Tibial nerve (tissue), 4 donors: ENCODE measurements at places on chromosomes 5 and 9. TPM values are rescaled to one million over a fixed set of nuclear protein-coding genes. Genes with fewer than 3 reads are reported as not detected.

DNA sequence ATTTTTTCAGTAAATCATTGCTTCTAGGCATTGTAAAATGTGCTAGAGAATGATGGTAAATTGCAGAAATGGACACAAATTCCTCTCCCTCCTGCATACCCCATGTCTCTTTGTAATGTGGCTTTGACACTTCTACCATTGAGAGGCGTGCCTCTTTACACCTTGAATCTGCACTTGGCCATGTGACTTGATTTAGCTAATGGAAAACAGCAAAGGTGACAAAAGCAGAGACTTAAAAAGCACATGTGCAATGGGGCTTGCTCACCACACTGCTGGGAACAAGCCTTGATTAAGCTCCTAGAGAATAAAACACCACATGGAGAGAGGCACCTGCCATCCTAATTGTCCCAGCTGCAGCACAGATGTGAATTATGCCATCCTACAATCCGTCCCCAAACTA, 69.9 kb upstream of the NAA35 start:
- DNase-seq, result no peak
- no peak overlapping the region for H3K4me3 ChIP-seq
- H3K36me3 ChIP-seq, result no peaks in the 10 kb centered on the region

- no peaks in the 10 kb centered on the region for H3K4me1 ChIP-seq
- H3K4me3 ChIP-seq, result no peak overlapping the region
- H3K27ac ChIP-seq, result no peak overlapping the region
- H3K36me3 ChIP-seq, result no peaks in the 10 kb centered on the region
- H3K27me3 ChIP-seq, result no peaks in the 10 kb centered on the region
These were observed 30.0 kb downstream of the TENT2 start for GRCh38 chr5:79642210-79642609.

GRCh38 chr9:134637696-134638501, 3.7 kb upstream of the COL5A1 start:
- no peaks in the 10 kb centered on the region for H3K36me3 ChIP-seq
- DNase-seq, result no peak
- peaks cover 25% of the 10 kb centered on the region for H3K4me1 ChIP-seq
- no peaks in the 10 kb centered on the region for H3K27me3 ChIP-seq
- H3K27ac ChIP-seq, result no peak overlapping the region

Gene LRRC19
- total RNA-seq, result not detected

DNA sequence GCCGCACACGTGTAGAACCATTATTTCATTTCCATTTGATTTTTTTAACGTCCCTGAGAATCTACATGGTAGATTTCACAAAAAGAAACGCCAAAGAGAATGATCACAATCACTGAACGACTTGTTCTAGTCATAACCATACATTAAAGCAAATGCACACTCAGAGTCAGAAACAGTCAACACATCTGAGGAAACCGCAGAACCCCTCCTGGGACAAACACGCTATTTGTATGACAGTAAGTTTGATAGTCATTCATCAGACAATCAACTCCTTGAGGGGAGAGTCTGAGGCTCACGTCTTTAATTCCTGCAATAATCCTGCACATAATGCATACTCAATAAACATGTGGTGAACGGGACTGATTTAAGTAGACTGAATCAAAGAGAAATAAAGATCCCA, 129.2 kb downstream of the MED27 start:
- H3K4me3 ChIP-seq, result no peak overlapping the region
- no peak overlapping the region for H3K27ac ChIP-seq
- H3K36me3 ChIP-seq, result no peaks in the 10 kb centered on the region
- DNase-seq, result no peak
- H3K27me3 ChIP-seq, result no peaks in the 10 kb centered on the region

- H3K4me3 ChIP-seq, result no peak overlapping the region
- no peak for DNase-seq
- H3K27me3 ChIP-seq, result no peaks in the 10 kb centered on the region
- H3K4me1 ChIP-seq, result no peaks in the 10 kb centered on the region
- H3K27ac ChIP-seq, result no peak overlapping the region
These were observed 47.5 kb upstream of the KIAA1958 start for GRCh38 chr9:112439171-112439570.

Gene MYMK
- not detected for total RNA-seq
